ENCODE measurements at places on chromosomes 2 and 18.

DNA sequence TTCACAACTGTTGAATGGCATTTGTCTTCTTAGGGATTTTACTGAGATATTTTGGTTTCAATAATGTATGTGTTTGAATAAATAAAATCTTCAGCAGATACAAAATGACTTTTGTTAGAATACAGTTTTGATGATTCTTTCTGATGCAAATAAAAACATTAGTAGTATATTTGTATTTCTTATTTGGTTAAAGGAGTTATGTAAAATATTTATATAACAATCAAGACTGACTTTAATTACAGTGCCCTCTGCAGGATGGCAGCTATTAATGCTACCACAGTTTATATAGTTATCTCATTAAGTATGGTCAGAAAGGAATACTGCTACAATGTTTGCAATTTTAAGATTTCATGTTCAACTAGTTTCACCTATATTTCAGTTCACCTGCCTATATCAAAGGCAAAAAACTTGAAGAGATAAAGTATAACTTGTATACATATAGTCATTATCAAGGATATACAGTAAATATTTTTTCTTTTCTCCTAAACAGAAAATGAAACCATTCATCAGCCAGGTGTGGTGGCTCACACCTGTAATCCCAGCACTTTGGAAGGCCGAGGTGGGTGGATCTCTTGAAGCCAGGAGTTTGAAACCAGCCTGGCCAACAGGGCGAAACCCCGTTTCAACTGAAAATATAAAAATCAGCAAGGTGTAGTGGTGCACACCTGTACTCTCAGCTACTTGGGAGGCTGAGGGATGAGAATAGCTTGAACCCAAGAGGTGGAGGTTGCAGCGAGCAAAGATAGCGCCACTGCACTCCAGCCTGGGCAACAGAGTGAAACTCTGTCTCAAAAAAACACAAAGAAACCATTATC, 19.8 kb downstream of the ARL5A start:
- no peak for DNase-seq

- peak; percentile 92 for DNase-seq
Observed at GRCh38 chr2:26970244-26970927, at the start of gene MAPRE3. TSS of gene MAPRE3 (plus strand) at chr2:26970637. CDS start at chr2:27022219, 51,582 bp downstream.

GRCh38 chr2:73897240-73897583, 4.4 kb downstream of the ACTG2 start:
- DNase-seq, result no peak

DNA sequence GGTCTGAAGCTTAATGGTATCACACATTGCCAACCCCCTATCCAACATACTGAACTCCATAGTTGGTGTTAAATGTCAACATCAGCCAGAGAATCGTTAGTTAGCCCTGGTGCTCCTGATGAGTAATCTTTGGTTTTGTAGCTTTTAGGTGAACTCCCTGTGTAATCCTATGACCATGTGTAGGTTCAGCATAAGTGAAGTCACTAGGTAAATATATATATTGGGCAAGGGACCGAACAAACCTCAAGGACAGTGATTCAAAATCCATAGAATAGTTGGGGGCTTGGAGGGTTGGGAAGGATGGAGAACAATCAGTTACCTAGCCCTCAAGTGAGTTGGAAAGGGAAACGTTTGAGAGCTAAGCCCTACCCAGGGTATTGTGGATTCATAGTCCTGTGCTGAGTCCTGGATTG, 16.0 kb upstream of the AP1S3 start:
- no peak for DNase-seq

DNA sequence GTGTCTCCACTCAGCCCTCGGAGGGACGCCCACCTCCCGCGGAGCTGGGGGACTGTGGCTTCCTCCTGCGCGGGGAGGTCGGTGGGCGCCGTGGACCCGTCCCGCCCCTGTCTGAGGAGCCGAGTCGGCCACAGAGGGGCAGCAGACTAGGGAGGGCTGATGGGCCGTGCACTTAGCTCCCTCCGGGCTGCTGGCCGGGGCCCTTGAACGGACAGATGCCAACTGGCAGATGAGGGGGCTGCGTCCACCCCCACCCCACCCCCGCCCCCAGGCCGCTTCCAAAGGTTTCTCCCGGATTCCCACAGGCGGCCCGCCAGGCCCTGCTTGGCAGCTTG, 10.4 kb upstream of the UBE2F start:
- DNase-seq, result no peak

DNA sequence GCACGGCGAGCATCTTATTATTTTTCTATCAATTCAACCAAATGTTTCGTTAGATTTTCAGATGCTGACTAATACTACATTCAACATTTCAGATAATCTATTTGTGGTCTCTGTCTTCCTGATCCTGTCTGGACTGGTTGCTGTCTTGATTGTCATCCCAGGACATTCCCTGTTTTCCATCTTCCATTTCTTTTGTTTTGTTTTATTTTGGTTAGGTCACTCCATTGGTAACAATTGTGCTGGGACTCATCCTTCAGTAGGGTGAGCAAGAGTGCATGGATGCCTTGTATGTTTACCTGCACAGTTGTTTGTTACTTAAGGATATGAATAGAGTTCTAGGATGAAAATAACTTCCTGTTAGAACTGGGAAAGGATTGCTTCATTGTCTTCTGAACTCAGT, 55.9 kb upstream of the ACYP2 start:
- DNase-seq, result no peak

DNA sequence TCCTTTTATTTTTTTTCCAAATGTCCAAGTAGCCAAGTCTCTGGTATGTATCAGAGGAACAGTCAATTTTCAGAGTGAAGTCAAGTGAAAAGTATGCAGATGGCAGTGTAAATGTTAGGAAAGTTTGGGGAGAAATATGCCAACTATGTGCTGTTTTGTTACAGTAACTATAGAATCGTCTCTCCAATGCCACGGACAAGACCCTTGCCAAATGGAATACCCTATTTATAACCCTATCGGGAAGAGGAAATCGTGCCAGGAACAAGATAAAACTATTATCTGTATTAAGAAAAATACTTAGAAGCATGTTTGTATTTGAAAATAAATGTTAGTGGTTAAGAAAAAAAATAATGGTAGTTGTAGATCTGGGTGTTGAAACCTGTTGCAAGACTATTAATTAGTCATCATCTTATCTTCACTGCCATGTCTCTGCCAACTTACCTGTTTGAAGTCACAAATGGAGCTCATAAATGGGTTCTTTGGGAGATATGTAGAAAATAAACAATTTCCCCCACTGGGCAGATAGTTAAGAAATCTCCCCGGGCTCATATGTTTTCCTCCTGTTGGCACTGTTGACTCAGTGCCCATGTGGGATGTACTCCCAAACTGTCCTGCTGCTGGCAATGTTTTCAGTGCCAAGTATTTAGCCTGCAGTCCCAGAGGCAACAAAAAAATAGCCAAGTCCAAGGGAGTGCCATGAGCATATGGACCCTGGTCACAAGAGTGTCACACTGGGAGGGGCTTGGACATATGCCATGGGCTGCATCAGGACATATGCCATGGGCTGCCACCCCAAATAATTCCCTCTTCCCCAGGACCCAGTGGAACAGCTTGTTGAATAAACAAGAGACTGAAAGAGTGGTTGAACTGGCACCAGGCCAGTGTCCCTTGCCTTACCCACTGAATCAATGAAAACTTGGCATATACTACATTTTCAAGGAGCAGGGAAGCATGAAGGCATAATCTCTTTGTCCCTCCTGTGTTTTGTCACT, 366.9 kb downstream of the OSR1 start:
- DNase-seq, result no peak

GRCh38 chr2:103875131-103875530, 978.8 kb upstream of the POU3F3 start:
- DNase-seq, result no peak

- DNase-seq, result no peak
Observed at GRCh38 chr2:238892204-238892500, 44.3 kb downstream of the TWIST2 start.

- DNase-seq, result no peak
Observed at GRCh38 chr2:18959952-18960717, 370.8 kb upstream of the NT5C1B start.

Data from right kidney (tissue), 9 donors.